Thymus (tissue), 14 donors: ENCODE measurements at places on chromosomes 4 and X. TPM values are rescaled to one million over a fixed set of nuclear protein-coding genes. Genes with fewer than 3 reads are reported as not detected.

The CXCL5 gene
- total RNA-seq = 0.24 TPM

The FAM13A gene
- total RNA-seq = 9.3 TPM

GRCh38 chrX:69029771-69030170 is 135.5 kb downstream of the PJA1 start:
- peaks cover 33% of the 10 kb centered on the region for H3K4me1 ChIP-seq
- no peaks in the 10 kb centered on the region for H3K36me3 ChIP-seq
- H3K27ac ChIP-seq = no peak overlapping the region
- no peak for DNase-seq
- no peaks in the 10 kb centered on the region for H3K27me3 ChIP-seq
- no peak overlapping the region for H3K4me3 ChIP-seq

DNA sequence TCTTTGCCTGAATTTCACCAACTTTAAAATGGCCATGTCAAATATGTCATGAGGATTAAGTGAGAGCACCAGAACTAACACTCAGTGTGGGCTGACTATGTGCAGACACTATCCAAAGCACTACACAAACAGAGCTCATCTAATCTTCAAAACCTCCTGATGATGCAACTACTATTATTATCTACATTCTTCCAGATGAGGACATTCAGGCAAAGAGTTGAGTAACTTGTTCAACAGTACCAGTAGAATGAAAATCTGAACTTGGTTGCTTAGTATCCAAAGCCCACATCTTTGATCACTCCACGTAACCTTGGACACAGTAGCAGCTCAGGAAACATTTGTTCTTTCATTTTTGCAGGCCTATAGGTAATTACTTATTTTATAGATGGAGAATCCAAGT is 90.1 kb downstream of the ATP8A1 start:
- no peak overlapping the region for H3K4me3 ChIP-seq
- H3K36me3 ChIP-seq = peaks cover 7% of the 10 kb centered on the region
- no peak overlapping the region for H3K27ac ChIP-seq
- no peaks in the 10 kb centered on the region for H3K4me1 ChIP-seq
- no peaks in the 10 kb centered on the region for H3K27me3 ChIP-seq
- no peak for DNase-seq

DNA sequence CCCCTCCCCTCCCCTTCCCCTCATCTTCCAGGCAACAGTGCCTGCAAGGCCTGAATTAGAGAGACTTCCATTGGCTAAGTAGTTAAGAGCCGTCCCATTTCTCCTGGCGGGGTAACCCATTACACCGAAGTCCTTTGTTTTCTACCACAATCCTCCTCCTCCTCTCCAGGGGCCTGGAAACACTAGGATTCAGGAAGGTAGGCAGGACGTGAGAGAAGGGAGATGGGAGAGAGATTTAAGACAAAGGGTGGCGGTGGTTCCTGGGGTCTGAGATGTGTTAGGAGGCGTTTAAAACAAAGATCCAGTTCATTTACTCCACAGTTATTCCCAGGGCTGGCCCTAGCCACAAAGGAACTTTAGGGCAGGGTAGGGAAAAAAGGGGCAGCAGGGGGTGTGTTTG is 28.0 kb downstream of the NYX start:
- no peaks in the 10 kb centered on the region for H3K36me3 ChIP-seq
- no peaks in the 10 kb centered on the region for H3K27me3 ChIP-seq
- no peak overlapping the region for H3K27ac ChIP-seq
- no peak for DNase-seq

DNA sequence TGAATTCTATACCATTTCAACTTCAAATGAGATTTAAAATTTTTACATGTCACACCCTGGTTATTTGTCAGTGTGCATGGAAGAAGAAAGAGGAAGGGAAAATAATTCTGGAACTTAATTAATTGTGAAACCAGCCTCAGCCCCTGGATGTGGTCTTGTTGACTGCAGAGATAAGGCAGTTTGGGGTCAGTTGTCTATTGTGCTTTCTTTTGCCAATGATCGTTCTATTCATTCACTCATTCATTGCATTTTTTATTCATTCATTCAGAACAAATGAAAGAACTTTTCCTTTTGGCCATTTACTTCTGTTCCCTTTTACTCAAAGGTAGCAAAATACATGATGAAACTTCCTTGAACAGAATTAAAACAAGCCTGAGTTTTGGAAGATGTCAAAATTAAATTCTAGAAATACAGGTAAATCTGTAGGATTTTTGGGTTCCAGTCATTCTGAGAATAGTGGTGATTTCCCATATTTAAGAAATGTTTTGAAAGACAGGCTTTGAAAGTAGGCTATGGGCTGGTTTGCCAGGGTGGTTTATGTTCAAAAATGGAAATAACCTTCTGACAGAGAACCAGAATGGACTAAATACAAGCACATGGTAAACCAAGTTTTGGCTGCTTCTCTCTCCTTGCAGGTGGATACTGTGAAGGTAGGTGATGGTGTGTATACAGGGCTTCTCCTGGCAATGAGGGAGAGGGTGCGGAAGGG is 35.7 kb downstream of the PARM1 start:
- no peak for DNase-seq
- peaks cover 7% of the 10 kb centered on the region for H3K4me1 ChIP-seq
- H3K27ac ChIP-seq = no peak overlapping the region

DNA sequence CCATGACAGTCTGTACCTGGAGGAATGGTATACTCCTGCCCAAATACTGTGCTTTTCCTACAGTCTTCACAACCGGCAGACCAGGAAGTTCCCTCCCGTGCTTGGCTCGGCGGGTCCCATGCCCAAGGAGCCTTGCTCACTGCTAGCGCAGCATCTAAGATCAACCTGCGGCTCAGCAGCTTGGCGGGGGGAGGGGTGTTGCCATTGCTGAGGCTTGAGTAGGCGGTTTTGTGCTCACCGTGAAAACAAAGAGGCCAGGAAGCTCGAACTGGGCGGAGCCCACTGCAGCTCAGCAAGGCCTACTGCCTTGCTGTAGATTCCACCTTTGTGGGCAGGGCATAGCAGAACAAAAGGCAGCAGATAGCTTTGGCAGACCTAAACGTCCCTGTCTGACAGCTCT is 152.7 kb downstream of the TEX11 start:
- no peaks in the 10 kb centered on the region for H3K36me3 ChIP-seq
- H3K27me3 ChIP-seq = no peaks in the 10 kb centered on the region

- no peaks in the 10 kb centered on the region for H3K4me1 ChIP-seq
- no peak for DNase-seq
- H3K27me3 ChIP-seq = no peaks in the 10 kb centered on the region
- no peaks in the 10 kb centered on the region for H3K36me3 ChIP-seq
- H3K27ac ChIP-seq = no peak overlapping the region
Observed at GRCh38 chr4:85637778-85638177, 162.8 kb downstream of the ARHGAP24 start.

The TDO2 gene
- total RNA-seq = 0.66 TPM

DNA sequence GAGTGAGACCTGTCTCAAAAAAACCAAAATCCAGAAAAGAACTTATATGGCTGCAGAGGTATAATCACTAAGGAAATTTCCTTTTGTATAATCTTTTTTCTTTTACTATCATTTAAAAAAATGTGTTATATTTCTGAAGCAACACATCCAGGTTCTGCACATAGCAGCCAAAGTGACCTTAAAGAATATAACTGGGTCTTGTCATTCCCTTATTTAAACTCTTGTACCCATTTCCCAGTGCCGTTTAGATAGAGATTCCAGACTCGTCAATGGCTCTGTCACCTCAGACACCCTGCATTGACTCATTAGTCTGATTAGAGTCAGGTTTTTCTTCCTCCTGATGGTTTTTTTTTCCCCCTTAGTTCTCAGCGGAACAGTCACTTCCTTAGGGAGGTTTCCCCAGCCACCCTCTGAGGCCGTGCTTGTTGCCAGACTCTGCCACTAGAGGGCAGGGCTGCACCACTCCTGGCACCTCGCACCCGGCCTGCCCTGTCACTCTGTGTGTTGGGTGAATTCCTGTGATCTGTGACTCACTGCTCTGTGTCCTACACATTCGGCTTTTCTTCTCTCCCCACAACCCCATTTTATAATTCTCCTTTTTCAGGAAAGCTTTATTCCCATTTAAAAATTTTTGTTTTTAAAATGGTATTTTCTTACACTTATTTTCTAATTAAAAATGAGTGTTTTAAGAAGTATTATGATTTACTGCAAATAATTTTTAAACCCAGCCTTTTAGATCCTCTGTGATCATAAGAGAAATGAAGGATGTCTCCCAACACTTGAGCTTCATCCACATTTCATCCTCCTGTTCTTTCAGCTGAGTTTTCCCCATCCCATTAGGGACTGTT is 32.1 kb downstream of the HTT start:
- no peaks in the 10 kb centered on the region for H3K27me3 ChIP-seq
- H3K4me3 ChIP-seq = no peak overlapping the region
- no peaks in the 10 kb centered on the region for H3K4me1 ChIP-seq
- no peak overlapping the region for H3K27ac ChIP-seq
- peaks cover 52% of the 10 kb centered on the region for H3K36me3 ChIP-seq

GRCh38 chr4:81601358-81601694 is 129.6 kb upstream of the RASGEF1B start:
- no peaks in the 10 kb centered on the region for H3K4me1 ChIP-seq
- no peaks in the 10 kb centered on the region for H3K27me3 ChIP-seq
- no peaks in the 10 kb centered on the region for H3K36me3 ChIP-seq
- H3K4me3 ChIP-seq = no peak overlapping the region
- no peak for DNase-seq
- no peak overlapping the region for H3K27ac ChIP-seq

DNA sequence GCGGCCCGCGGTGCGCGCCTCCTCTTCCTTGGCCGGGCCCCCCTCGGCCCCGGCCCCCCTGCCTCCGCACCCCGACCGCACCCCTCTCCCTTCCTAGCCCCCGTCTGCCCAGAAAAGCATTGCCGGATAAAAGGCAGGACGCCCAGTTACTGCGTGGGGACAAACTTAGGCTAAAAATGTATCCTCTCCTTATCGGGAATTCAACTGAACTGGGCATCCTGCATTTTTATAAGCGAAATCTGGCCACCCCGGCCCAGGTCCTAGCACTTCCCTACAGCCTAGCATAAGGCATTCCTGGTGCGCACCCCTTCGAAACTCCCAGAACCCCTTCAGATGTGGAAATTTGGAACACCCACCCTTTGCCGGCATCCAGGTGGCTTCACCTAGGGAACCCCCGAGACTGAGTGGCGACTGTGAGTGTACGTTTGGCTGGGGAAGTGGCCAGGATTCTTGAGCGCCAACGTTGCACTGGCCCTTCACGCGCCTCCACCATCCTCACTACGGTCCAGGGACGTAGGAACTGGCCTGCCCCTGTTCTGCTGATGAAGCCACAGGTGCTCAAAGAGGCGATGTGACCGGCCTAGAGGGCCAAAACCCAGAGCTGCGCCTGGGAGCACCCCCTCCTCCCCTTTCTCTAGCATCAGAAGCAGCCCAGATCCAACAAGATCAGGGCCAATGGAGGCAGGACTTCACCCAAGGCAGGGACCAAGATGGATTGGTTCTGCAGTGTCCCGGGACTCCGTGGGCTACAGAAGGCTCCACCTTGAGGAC is 5.7 kb upstream of the RNF4 start:
- no peaks in the 10 kb centered on the region for H3K36me3 ChIP-seq
- peaks cover 13% of the 10 kb centered on the region for H3K4me1 ChIP-seq
- peaks cover 48% of the 10 kb centered on the region for H3K27me3 ChIP-seq
- no peak overlapping the region for H3K27ac ChIP-seq
